Peyer's patch (tissue), 4 donors: ENCODE measurements at places on chromosomes 11 and 22.

DNA sequence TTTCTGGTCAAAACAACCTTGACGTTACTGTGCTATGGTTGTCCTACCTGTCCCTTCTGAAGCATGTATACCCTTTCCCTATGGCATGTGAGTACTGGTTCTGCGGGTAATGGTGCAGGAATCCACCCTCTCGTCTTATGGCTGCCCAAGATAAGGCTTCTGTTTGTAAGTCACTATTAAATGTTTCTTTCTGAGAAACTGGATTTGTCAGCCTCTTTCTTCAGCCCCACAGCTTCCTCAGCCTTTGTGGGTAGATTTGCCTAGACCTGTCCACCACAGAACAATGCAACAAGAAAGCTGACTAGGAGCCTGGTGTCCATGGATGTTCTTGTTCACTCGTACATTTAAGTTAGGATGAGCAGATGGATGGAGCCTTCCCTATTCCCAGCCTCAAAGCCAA, 14.4 kb downstream of the MMP7 start:
- no peak for DNase-seq

DNA sequence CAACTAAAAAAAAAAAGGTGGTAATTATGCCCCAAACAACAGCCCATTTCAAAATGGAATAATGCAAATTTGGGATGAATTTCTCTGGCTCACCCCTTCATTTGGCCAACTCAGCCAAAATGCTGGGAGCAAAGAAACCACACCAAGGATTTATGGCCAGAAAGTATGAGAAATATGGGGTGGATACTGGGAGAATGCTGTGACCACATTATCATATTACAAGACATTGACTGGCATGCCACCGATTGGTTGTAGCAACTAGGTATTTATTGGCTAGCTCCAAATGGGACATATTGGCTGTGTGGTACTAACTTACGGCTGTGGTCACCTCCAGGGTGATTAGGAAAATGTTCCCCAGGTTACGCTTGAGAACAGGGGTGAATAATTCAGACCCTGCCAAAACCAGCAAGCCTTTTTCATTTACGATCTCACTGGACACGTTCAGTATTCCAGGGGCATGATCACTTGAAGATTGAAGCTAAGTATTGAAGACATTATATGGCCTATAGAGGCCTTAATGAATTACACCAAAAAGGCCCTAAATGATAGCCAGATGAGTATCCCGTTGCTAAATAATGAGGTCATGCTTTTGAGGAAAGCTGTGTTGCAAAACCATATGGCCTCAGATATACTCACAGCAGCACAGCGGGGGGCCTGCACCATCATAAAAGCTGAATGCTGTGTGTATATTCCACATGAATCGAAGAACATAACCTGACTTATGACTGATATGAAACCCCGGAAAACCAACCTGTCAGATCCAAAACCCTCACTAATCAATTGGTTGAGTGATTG, 3.8 kb upstream of the FDX1 start:
- no peak for DNase-seq

GRCh38 chr11:118705111-118705741, 25.8 kb upstream of the TREH start:
- DNase-seq, result peak; percentile 56

GRCh38 chr22:37519268-37520195, at the start of gene CARD10:
Gene CARD10 (minus strand): TSS chr22:37519415. CDS start chr22:37519200, 215 bp downstream.
- peak; percentile 85 for DNase-seq

GRCh38 chr11:77042111-77042726, 8.0 kb downstream of the B3GNT6 start:
- no peak for DNase-seq

DNA sequence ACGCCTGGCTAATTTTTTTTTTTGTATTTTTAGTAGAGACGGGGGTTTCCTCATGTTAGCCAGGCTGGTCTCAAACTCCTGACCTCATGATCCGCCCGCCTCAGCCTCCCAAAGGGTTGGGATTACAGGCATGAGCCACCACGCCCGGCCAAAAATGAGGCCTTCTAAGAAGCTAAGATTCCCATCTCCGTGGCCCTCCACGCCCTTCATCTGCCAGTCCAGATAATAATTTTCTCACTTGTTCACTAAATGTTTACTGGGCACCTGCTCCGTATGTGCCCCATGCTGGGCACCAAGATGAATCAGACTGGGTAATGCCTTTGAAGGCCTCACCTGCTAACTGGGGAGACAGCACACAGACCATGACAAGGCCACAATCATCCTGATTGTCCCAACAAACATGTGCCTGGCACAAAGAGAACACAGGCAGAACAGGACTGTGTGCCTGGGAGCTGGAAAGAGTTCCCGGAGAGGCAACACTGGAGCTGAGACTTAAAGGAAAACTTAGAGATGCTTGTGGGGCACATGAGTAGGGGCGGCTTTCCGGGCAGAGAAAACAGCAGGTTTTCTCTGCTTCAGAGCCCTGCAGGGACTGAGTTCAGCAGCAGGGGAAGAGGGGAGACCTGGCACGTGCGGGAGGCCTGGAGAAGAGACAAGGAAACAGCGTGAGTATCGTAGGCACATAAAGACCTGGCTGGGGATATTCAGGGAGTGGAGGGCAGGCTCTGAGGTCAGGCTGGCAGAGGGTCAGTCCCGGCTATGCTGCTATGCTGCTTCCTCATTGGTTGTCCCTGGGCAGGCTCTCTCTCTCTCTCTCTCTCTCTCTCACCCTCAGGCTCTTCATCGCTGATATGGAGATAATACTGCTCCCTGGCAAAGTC, 2.4 kb downstream of the KIAA0930 start:
- DNase-seq, result no peak

GRCh38 chr11:85269109-85269508, 358.0 kb downstream of the DLG2 start:
- no peak for DNase-seq

DNA sequence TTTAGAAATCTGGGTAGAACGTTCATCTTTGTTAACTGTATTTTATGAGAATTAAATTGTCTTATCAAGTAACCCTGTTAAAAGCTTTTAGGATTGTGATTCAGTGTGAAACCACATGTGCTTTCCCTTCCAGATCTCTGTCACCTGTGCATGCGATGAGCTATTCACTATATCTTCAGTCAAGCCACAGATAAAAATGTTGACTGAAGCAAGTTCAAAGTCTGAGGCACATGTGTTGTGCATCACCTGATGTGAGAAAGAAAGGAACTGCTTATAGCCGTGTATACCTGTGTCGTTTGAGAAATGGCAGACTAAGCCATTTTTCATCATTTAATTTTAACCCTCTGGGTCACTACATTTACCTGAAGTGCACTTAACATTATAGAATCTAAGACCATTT, 1088.9 kb upstream of the TENM4 start:
- no peak for DNase-seq

- DNase-seq, result no peak
Measured at GRCh38 chr22:19455585-19456370, 8.3 kb upstream of the C22orf39 start.

- DNase-seq, result no peak
Measured at GRCh38 chr11:104731890-104732289, 166.4 kb downstream of the CASP12 start.

GRCh38 chr11:65418431-65418680, 4.2 kb upstream of the NEAT1 start:
- peak; percentile 55 for DNase-seq

GRCh38 chr11:1109918-1110705, 35.4 kb downstream of the MUC2 start:
- DNase-seq, result peak; percentile 48

- DNase-seq, result no peak
Measured at GRCh38 chr22:27583856-27584255, 217.7 kb downstream of the MN1 start.

DNA sequence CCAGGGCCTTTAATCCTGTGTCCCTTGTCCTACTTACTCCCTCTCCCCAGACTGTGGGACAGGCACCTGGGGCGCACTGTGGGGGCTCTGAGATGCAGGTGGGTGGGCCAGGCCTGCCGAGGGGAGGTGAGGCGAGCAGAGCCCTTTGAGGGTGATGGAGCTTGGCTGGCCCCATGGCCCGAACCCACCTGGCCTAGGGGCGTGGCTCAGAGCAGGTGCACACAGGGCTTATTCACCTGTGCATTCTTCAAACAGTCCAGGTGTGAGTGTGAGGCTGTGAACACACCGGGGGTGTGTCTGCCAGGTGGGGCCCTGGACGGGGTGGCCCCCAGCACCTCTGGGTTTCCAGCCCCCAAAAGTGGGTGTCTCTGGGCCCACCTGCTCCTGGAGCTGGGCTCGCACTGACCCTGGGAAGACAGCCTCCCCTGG, 9.0 kb upstream of the MUC5AC start:
- no peak for DNase-seq

DNA sequence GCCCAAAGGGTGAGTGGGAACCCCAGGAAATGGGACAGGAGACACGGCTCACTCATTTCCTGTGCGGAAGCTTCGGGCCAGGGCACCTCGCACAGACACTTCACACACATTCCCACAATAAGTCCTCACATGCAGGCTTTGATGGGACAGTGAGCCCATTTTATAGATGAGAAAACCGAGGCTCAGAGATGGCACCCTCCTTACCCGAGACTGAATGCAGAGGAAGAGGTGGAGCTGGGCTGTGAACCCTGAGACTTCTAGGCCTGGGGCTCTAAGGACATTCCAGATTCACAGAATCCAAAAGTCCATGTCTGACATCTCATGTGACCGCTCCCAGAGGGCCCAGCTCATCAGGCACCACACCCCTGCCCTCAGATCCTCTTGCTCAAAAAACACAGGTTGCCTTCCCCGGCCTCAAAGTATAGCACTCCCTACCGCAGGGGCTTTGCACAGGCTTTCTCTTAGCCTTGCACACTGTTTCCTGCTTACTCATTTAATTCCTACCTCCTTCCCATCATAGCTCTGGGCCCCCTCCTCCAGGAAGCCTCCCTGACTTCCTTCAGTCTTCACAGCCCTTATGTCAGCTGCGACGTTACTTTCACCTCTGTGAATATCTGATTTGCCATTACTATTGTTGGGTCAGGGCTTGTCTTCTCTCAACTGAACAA, 57.1 kb upstream of the TCF20 start:
- DNase-seq, result no peak

DNA sequence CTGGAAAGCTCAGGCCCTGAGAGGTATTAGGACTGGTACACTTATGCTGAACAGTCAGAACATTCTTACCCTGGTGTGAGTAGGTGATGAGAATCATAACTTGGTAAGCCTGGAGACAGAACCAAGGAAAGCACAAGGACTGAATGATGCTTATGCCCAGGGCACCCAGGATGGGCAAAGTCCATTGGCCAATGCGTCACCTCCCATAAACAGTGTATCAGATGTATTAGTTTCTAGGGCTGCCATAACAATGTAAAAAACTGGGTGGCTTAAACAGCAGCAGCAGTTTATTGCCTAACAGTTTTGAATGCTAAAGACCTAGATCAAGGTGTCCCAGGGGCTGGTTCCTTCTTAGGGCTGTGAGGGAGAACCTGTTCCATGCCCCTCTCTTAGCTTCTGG, 107.0 kb downstream of the FAR1 start:
- DNase-seq, result peak; percentile 80

GRCh38 chr22:41916745-41917358, 2.0 kb upstream of the SHISA8 start:
- DNase-seq, result no peak

GRCh38 chr22:45709060-45709739, 37.6 kb downstream of the ATXN10 start:
- DNase-seq, result no peak

GRCh38 chr22:45600790-45601730, 70.6 kb upstream of the ATXN10 start:
- no peak for DNase-seq

GRCh38 chr11:99881610-99882009, 805.5 kb upstream of the ARHGAP42 start:
- DNase-seq, result no peak

GRCh38 chr11:33001751-33002542, 13.7 kb upstream of the DEPDC7 start:
- DNase-seq, result no peak

DNA sequence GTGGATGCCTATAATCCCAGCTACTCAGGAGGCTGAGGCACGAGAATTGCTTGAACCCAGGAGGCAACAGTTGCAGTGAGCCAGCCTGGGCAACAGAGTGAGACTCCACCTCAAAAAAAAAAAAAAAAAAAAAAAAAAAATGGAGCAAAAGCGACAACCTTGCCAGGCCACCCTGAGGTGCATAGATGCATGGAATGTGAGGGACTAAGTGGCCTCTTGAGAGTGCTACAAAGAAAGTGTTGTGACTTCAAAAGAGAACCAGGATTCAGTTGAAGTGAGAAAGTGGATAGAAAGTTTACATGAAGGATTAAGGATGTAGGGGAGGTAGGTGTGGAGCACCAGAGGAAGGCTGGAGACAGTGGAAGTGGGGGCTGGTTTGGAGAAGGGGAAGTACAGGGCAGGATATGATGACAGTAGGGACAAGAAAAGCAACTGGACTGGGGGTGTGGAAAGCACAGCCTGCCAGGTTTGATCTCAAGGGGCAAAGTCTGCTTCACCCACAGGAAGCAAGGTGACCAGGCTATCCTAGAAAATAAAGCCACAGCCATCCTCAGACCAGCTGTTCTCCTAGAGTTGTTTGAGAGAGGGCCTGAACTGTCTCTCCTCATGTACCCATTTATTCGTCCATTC, 36.0 kb upstream of the OLFML1 start:
- DNase-seq, result no peak

DNA sequence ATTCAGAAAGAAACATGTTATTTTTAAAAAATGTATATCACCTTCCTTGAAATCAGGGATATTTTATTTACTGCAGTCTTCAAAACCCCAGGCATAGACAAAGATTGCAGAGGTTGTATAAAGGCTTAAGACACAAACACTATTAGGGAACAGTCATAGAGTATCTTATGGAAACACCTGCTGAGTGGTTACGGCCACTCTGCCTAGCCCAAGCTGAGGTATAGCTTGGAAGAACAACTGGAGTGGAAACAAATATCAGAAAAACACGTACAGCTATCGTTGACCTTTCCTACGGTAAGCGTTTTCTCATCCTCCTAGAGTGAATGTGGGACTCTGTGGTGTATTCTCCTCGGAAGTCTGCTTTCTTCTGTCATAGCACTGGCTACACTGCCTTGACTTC, 30.4 kb upstream of the LYVE1 start:
- no peak for DNase-seq

GRCh38 chr11:102384419-102385079, 37.5 kb downstream of the BIRC2 start:
- DNase-seq, result no peak

GRCh38 chr22:23152238-23153114, 7.2 kb downstream of the RAB36 start:
- no peak for DNase-seq

DNA sequence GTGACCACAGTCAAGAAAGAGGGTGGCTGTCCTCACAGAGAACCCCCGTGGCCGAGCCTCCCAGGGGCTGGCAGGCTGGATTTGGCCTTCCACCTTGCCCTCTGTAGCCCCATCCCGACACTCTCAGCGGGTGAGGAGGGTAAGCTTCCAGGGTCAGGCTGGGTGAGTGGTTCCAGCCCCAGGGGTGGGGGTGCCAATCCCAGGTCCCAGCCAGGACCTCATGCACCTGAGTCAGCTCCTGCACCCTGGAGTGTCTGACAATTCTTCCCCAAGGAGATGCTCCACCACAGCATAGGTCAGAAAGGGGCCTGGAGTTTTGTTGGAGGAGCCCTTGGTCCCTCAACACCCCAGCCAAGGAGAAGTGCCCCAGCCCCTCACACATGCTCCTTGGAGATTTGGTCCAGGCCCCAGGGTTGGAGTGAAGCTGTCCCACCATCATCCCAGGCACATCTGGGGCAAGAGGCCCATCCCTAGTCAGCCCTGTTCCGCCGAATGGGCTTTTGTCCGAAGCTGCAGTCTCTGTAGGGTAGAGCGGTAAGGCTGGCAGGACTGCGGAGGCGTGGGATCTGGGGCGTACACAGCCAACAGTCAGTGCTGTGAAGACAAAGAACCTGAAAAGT, 8.4 kb downstream of the LINC01488 start:
- no peak for DNase-seq

GRCh38 chr11:35377262-35377661, 42.1 kb downstream of the SLC1A2 start:
- no peak for DNase-seq

- no peak for DNase-seq
Measured at GRCh38 chr11:11584937-11585336, 36.9 kb downstream of the GALNT18 start.
